ENCODE measurements at places on chromosomes 3 and 15. TPM values are rescaled to one million over a fixed set of nuclear protein-coding genes. Genes with fewer than 3 reads are reported as not detected.

SNX22 gene
- total RNA-seq = 8.3 TPM

CCR8 gene
- total RNA-seq = not detected

ADCY5 gene
- total RNA-seq = 23.5 TPM

MUC4 gene
- 0.27 TPM for total RNA-seq

TNFSF10 gene
- total RNA-seq = 2.0 TPM
